CD4-positive, alpha-beta T cell treated with Interleukin-4 for 4 hours (primary cell): ENCODE measurements at places on chromosomes 1 and 21.

GRCh38 chr1:208007319-208007937, 96.5 kb upstream of the CD34 start:
- no peak for DNase-seq

DNA sequence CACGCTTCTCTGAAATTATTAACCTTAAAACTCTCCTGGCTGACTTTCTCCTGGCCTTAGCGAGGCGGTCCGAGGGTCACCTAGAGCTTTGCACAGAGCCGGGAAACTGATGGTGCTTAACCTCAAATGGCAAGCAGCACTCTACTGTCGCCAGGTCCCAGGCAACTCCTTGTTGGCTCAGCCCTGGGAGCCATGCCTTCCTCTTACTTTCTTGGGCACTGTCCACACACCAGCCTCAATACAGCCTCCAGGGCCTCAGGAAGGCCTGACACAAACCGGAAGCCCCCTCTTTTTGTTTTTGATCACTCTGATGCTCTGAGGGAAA, 3.8 kb downstream of the TRABD2B start:
- no peak for DNase-seq

GRCh38 chr1:19208710-19209438, 1.2 kb downstream of the UBR4 start:
- DNase-seq, result no peak

DNA sequence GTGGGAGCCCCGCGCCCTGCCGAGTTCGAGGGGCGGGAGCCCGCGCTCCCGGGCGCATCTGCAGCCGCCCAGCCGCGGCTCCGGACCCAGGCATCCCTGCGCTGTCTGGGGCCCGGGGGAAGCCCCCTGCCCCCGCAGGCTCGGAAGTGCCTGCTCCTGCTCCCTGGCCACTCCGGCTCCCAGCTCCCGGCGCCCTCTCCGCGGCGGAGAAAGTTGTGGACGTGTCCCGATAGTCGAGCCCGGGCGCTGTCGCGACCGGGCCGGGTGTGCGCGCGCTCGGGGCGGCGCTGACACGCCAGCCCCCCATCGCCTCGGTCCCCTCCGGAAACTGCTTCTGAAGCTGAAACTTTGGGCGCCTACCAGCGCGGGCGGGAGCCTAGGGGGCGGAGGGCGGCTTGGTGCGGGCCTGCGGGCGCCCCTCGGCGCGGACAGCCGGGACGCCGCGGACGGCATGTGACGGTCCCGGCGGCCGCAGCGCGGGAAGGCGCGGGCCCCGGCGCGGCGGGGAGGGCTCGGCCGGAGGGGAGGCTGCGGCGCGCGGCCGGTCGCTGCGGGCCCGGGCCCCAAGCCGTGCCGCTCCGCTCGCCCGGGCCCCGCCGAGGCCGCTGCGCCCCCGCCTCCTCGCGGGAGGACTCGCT, 515 bp downstream of the MAN1C1 start:
- no peak for DNase-seq

DNA sequence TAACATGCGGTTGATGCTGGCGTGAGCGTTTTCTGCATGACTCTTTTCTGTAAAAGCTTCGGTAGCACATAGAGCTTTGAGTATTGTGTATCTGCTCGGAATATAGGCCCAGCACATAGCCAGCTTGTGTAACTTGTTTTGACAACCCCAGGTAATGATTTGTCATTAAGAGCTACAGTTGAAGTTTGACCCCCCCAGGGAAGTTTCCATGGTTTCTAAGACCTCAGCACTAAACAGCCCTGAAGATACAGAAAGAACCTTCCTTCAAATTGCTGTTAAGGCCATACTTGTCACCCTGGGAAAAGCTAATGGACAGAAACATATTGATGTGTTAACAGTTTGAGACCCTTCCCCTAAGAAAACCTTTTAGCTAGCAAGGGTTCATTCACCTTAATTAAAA, 380.7 kb downstream of the PRDM2 start:
- DNase-seq, result no peak

DNA sequence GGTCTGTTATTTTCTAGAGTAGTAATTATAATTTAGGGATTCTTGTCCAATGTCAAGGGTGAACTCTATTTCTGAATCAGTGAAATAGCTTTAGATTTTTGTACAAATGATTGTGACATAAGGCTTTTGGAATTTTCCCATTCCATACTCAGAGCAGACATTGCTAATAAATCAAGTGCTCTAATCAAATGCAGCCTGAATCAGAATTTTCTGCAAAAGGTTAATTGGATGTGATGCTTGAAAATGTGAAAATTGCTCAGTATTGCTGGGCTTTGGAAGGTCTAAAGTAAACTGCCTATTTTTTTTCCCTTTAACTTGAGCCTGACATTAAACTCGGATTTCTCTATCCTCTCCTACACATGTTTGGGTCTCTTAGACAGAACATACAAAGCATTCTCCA, 23.2 kb downstream of the SGIP1 start:
- no peak for DNase-seq

DNA sequence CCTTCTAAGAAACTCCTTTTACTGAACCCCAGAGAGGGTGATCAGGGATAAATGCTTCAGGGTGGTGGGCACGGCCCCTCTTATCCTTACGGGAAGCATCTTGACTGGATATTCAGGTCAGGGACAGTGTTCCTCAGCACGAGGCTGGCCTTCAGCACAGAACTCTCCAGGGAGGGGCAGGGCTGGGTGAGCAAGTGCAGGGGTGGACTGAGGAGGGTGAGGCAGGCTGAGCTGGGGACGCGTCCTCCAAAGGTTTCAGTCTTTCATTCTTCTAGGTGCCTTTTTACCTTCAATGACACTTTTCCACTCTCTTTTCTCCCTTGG, 52.3 kb downstream of the RASSF5 start:
- DNase-seq, result no peak

DNA sequence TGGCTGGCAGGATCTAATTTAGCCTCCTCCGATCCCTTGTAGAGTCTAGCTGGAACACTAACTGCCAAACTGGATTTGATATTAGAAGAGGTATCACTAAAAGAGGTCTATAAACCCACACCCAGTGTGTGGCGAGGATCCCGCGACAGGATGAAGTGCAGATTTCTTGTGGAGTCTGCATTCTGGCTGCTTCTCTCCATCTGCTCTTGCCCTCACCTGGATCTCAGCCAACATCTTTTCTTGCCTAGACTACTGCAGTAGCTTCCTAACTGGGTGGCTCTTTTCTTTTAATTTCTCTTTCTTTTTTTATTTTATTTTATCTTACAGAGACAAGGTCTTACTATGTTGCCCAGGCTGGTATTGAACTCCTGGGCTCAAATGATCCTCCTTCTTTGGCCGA, 48.9 kb upstream of the CAPZB start:
- DNase-seq, result no peak

DNA sequence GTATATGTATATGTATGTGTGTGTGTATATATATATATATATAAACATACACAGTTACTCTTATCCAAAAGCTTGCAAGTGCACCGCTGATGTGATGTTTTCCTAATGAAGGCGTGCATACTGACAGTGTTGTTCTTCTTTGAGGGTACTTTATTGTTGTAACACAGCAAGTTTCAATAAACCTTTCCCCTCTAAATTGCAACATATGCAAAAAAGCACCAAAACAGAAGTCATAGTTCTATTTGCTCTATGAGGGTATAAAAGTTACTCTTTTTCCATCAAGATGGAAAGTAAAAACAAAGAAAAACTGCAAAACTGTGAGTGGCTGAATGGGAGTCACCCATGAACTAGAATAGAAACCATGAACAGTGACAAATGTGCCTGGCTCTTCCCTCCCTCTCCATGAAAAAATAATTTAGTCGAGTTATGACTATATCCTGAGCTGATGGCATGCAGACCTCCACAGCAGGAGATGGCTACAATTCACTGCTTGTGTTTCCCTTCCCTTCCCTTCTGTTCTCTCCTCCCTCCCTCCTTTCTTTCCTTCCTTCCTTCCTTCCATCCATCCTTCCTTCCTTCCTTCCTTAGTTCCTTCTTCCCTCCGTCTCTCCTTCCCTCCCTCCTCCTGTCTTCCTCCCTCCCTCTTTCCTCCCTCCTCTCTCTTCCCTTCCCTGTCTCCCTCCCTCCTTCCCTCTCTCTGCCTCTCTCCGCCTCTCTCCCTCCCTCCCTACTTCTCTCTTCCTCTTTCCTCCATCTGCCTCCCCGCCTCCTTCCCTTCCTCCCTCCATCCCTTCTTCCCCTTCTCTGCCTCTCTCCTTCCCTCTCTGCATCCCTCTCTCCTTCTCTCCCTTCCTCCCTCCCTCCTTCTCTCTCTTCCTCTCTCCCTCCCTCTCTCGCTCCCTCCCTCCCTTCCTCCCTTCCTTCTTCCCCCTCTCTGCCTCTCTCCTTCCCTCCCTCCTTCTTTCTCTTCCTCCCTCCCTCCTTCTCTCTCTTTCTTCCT, 220.7 kb upstream of the POU3F1 start:
- DNase-seq, result no peak

GRCh38 chr1:67749844-67750690, 65.1 kb downstream of the GADD45A start:
- DNase-seq, result no peak

DNA sequence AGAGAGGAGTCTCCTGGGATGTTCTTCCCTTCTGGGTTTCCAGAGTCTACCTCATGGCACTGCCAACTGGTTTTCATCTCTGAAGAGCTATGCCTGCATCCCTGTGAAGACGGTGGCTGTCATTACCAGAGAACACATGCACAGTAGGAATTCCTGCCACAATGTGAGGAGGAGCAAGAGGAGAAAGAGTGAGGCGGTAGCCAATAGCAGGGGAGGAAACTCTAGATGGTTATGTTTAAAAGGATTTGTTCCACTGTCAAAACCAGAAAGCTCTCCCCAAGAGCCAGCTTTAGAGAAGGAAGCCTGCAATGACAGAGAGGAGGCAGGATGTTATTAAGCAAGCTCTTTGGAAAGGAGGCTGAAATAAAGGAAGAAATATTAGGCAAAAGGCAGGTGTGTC, 12.3 kb downstream of the LMX1A start:
- DNase-seq, result no peak

GRCh38 chr1:112723511-112723839, 8.3 kb upstream of the PPM1J start:
- no peak for DNase-seq

DNA sequence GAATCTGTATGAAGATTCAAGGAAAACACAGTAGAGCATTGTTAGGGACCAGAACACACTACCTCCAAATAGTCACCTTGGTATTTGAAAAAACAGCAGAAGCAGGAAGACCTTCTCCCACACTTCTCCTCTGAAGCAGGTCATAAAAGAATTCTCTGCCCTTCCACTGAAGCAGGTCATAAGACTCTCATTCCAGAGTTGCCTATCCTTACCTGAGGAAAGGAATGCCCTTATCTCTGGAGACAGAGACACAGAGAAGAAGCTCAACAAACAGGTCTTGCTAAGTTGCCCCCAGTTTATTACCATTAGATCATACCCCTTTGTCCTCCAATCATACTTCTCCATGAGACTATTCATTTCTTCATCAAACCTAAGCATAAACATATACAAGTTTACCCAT, 225.8 kb upstream of the TNR start:
- no peak for DNase-seq

- no peak for DNase-seq
These were observed 22.1 kb downstream of the HSPG2 start for GRCh38 chr1:21914880-21915640.

- no peak for DNase-seq
These were observed 269.5 kb upstream of the NCAM2 start for GRCh38 chr21:20728691-20729090.

GRCh38 chr1:182685215-182685614, 828 bp upstream of the RGS8 start:
- no peak for DNase-seq

- no peak for DNase-seq
These were observed 163.0 kb downstream of the GRIK3 start for GRCh38 chr1:36871146-36871971.

DNA sequence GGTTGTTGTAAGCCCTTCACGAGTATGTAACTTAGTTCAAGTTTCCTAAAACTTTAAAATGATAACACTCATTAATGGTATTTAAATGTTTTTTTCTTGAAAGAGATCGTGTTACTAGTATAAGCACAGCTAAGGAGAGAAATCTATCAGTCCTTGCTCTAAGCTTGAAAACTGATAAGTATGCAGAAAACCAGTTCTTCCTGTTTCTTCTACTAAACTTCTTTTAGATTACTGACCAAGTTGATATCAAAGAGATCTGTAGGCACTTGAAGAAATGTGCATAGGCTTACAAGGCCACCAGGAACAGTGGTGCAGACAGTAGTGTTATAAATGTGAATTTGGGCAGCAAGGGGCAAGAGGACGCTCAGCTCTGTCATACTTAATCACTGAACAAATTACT, 3.9 kb downstream of the EFCAB14 start:
- DNase-seq, result no peak

- no peak for DNase-seq
These were observed 10.8 kb downstream of the CD52 start for GRCh38 chr1:26328597-26328996.

- peak; percentile 33 for DNase-seq
These were observed 627 bp downstream of the CERS2 start for GRCh38 chr1:150973836-150974579.

DNA sequence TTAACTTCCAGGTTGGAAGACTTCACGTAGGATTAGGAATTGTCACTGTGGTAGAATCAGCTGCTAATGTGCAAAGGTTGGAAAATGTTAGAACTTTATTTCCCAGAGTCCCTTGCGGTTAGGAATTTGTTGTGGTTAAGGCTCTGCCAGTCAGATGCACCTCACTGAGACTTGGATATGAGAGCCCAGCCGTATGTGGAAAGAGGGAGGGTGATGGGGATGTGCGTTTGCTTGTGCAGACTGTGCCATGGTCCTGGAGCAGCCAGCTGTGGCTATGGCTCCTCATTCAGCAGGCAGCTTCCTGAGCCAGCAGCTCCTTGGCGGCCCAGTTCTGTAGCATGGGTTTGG, 12.5 kb downstream of the S100A10 start:
- no peak for DNase-seq

- no peak for DNase-seq
These were observed 123.3 kb downstream of the KCNN3 start for GRCh38 chr1:154746622-154747299.

DNA sequence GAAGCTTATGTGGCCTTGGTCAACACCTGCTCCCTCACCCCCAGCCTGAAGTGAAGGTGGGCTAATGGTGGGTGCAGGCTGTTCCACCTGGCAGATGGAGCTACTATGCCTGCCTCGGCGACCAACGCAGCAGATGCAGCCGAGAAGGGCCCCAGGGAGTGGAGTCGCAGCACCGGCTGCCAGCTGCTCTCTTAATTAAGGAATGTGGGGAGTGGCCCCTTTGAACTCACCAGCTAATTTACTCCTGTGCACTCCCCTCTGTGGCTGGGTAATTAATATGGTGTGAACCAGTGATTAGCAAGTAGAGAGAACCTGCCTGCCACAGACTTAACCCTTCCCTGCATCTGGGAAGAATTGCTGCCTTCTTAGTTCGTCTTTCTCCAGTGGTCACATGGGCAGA, 3.3 kb upstream of the SLAMF8 start:
- DNase-seq, result no peak

DNA sequence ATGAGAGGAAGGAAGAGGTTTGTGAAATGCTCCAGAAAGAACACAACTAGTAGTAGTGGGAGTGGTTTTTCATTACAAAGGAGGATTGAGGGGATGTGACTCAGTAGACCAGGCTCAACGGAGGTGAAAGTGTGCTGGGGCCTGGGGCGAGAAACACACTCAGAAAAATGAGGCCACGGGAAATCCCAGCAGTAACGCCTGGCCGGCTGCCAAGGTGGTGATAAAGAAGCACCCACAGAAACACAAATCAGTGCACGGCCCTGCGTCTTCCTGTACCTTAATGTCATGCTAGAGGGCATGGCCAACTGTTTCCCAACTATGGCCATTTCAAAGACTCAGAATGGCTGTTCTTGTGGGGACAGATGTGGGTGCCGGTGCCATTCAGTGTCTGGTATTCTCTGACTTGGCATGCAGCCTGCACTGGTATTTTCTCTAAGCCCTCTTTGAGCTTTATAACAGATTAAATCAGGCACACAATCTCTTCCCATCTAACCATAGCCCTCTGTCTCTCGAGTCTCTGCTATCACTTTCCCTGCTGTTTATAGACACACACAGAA, 38.2 kb downstream of the URB2 start:
- peak; percentile 80 for DNase-seq
